RWPE1 (cell line): ENCODE measurements at places on chromosomes 7 and 10.
A peak's percentile ranks its signal among the peaks of the same experiment; 100 is the strongest.

GRCh38 chr7:127392182-127392565, 334 bp downstream of the ZNF800 start:
- peak; percentile 20 for DNase-seq

DNA sequence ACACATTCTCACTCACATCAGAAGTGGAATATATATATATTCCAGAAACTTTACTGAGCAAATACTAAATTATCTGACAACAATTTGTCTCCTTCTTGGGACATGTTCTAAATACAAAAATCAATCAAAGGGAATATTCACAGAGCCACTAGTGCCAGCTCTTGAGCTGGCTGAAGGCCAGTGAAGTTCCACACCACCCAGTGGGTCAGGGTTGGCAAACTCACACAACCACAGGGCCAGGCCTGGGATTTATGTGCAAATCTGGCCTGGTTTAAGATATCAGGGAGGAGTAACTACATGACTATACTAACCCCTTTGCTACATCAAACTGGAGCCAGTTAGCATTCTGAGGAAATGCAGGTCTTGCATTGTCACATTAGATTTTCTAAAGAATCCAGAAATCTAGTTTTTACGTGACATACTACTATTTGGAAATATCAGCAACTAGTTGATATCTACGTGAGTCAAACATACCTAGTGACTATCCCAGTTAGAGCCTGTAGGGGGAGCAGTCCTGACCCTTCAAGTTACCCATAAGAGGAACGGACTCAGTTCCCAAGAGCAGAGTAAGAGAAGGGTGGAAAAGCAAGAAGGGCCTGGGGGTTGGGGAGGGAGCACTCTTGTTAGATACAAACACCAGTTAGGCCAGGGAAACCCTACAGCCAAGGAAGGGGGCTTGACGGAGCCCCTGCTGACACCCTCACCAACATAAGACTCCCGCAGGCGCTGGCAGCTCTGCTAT, 600.4 kb downstream of the KCNMA1 start:
- DNase-seq, result no peak

DNA sequence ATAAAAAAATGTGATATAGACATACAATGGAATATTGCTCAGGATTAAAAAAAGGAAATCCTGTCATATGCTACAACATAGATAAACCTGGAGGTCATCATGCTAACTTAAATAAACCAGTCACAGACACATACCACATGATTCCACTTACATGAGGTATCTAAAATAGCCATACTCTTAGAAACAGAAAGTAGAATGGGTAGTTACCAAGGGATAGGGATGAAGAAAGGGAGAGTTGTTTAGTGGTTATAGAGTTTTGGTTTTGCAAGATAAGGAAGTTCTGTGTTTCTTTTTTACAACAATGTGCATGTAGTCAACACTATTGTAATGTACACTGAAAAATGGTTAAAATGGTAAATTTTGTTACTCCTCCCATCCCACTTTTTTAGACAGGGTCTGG, 30.5 kb downstream of the BICC1 start:
- no peak for DNase-seq

- DNase-seq, result peak; percentile 34
These were observed 980 bp downstream of the FHIP2A start for GRCh38 chr10:114822444-114823076.

- no peak for DNase-seq
These were observed 27.4 kb downstream of the WIPI2 start for GRCh38 chr7:5217396-5217795.

GRCh38 chr7:7761340-7761973, 43.0 kb upstream of the RPA3 start:
- DNase-seq, result peak; percentile 24

DNA sequence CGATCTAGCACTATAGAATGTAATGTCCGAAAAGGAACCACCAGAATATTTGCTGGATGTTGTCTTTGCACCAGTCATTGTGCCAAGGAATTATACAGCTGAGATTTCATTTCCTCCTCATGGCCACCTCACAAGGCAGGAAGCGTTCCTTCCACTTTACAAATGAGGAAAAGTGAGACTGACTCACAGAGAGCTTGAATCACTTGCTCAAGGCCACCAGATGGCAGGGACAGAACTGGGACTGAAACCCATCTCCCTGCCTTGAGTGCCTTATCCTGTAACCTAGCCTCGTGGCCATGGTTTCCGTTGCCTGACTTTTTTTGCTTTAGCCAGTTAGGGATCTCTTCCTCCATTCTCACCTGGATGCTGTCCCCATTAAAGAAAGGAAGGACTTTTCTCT, 44.7 kb upstream of the PDZD8 start:
- DNase-seq, result no peak

DNA sequence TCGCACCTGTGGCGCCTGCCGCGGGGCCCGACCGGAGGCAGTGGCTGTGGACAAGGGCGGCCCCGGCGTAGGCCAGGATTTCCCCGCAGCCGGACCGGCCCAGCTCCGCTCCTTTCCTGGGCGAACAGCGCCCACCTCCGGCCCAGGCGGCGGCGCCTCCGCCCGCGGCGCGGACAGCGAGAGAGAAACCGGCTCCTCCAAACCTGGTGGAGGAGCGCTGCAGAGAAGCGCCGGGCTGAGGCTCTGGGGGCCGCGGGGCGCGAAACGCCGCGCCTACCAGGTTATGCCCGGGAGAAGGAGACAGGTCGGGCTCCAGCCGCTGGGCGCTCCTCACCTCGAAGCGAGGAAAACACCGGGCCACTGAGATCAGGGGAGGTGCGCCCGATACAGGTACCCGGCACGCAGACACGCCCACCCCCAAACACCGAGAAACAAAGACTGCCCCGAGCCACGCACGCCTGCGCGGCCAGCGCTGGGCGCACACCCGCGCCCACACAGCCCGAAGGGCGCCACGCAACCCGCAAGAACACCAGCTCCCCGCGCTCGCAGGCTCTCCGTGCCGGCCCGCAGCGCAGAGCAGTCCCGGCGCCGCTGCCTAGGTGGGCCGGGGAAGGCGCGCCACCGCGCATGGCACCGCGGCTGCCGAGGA, 3.3 kb downstream of the GRID1 start:
- DNase-seq, result peak; percentile 44

DNA sequence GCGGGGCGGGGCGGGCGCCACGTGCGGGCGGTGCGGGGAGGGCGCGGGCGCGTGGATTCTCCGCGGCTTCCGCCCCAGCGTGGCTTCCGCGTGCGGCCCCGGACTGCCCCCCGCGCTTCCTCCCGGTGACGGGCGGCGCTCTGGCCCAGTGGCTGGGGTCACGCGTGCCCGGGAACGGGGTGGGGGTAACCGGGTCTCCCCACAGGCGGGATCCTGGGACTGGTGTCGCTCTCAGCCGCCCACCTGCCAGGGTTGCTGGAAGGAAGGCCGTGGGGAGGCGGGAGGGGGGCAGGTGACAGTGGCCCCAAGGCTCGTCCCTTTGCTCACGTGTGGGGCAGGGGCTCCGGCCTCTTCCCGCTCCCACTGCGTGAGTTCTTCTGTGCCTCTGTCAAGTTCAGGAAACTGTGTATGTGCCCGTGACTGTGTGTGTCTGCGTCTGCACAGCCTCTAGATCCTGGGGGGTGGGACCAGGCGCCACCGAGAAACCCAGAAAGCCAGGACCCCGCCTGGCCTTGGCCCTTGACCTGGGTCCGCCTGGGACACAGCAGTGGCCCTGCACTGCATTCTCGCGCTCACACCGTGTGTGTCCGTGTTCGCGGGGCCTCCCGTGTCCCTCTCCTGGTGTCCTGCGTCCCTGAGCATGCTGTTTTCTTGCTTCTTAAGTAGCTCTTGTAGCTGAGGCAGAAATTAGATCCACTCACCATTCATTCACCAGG, 919 bp downstream of the MAFK start:
- DNase-seq, result peak; percentile 33

DNA sequence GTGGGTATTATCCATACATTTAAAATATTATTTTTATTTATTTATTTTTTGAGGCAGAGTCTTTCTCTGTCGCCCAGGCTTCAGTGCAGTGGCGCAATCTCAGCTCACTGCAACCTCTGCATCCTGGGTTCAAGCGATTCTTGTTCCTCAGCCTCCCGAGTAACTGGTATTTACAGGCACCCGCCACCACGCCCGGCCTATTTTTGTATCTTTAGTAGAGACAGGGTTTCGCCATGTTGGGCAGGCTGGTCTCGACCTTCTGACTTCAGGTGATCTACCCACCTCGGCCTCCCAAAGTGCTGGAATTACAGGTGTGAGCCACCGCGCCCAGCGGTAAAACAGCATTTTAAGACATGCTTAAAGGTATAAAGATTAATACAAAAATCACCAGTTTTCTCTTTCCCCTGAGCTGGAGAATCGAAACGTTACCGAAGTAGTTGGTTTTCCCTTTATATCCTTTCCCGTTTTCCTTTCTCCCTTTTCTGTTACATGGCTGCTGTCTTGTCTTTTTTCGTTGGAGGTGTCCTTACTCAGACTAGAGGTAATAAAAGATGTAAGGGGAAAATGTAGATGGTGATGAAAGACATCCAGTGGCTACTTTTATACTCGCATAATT, 1.7 kb downstream of the ARL5B start:
- no peak for DNase-seq

GRCh38 chr10:27663621-27664020, 82.0 kb downstream of the MKX start:
- no peak for DNase-seq

DNA sequence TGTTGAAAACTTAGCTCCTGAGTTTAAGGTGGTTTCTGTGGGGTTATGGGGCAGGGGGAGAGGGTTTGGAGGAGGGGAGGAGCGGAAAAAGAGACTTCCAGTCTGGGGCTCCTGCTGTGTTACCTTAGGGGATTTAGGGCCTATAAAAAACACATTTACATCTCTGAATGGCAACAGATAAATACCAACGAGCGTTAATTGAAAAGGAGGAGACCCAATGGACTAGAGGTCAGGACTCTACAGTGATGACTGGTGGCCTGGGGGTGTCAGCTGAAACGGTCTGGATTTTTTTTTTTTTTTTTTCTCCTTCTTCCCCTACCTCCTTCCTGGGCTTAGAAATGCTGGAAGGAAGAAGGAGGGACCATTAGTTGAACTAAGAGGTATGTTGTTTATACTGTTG, 47.4 kb downstream of the AUTS2 start:
- no peak for DNase-seq

GRCh38 chr7:115127399-115128021, 205.6 kb downstream of the MDFIC start:
- DNase-seq, result no peak

DNA sequence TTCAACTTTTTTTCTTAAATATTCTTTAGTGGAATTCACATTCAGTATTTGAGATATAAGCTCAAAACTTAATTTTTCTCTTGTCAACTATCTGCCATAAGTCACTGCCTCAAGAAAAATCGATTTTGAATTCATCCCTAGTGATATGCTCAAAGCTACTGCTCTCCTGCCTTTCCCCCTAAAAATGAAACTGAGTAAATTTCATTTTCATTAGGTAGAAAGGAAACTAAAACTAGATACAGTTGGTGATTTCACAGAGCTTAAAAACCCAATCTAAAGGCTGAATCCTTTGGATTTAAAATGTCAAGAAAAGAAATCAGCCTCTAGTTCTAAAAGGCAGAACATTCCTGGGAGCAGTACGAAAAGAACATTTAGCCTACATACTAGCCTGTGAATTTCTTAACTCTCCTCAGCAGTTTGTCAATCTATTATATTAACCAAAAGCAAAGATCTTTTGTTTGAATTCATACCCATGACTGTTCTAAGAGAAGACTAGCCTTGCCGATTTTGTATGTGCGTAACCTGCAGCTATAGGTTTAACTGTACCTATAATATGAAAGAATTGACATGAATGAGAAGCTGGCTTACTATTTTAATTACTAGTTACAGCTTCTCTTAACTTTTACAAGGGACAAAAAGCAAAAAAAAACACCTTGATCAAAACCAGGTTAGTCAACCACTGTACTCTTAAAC, 4.9 kb upstream of the FAM53B start:
- no peak for DNase-seq

DNA sequence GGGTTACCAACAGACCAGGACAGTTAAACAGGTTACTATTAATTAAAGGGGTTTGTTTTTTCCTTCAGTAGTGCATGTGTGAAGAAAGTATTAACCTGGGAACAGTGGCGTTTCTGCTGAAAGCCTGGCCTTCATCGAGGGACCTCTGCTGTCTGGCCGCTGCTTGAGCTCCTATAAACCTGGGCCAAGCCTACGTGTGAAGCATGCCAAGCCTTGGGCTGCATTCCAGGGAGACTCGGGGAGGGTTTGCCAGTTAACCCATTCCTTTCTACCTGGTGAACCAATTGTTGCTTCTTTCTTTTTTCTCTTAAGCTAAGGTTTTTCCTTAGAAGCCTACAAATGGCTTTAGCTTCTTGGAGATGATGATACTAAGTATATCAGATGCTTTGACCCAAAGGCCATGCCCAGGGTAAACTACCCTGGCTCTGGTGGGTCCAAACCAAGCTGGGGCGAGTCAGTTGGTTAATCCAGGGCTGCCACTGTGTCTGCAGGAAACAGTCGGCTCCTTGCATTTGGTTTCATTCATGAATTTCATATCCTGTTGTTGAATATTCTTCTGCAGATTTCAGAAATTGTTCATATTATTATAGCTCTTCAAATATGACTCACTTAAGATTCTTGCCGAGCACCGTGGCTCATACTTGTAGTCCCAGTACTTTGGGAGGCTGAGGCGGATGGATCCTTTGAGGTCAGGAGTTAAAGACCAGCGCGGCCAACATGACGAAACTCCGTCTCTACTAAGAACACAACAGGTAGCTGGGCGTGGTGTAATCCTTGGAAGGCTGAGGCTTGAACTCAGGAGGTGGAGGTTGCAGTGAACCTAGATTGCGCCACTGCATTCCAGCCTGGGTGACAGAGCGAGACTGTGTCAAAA, 23.8 kb downstream of the PFKP start:
- peak; percentile 85 for DNase-seq

DNA sequence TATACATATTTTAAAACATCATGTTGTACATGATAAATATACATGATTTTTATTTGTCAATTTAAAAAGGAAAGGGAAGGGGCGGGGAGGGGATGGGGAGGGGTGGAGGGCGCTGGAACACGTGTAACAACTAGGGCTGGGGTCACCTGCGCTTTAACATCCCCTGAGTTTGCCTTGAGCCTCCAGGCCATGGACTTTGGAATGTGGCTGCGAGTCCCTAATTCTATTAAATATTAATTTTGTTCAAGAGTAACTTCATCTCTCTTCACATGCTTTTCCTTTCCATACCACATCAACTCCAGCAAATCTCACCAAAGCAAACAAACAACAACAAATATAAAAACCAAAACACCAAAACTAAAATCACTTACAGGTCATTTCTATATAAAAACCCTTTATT, 10.6 kb downstream of the IFIT5 start:
- no peak for DNase-seq

DNA sequence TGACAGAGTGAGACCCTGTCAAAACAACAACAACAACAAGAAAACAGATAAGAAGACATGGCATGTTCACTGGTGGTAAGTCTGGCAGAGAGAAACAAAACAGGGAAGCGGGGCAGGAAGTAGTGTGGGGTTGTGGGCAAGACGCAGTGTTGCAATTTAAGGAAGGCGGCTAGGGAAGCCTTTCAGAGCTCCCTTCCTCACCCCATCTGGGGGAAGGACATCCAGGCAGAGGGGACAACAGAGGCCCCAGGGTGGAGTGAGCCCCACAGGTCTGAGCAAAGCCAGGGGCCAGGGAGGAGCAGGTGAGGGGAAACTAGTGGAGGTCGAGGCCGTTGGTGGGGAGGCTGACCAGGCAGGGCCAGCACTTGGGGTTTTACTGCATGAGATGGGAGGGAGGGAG, 16.8 kb downstream of the LAT2 start:
- DNase-seq, result no peak

GRCh38 chr7:44508328-44509030, 18.0 kb upstream of the NUDCD3 start:
- no peak for DNase-seq

- DNase-seq, result no peak
These were observed 52.8 kb downstream of the GNAT3 start for GRCh38 chr7:80458822-80459725.

- DNase-seq, result no peak
These were observed 35.4 kb upstream of the PODXL start for GRCh38 chr7:131591687-131592319.

- DNase-seq, result no peak
These were observed 155.2 kb upstream of the BMPER start for GRCh38 chr7:33750177-33750576.
